ENCODE measurements at places on chromosomes 12 and 14.
A peak's percentile ranks its signal among the peaks of the same experiment; 100 is the strongest.

DNA sequence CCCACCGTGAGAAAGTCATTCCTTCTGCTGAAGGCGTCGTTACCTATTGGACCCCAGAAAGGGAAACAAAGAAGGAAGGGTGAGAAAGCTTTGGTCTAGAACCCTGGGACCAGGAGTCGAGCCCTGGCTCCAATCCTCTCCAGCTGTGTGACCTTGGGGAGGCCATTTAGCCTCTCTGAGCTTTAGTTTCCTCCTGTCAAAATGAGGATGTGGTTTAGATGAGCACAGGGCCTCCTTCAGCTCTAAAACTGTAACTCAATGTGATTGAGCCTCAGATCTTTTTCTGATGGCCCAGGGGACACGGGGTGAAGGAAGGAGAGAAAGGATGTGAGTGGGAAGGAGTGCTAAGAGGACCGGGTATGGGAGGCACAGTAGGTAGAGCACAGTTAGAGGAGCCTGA lies 7.7 kb downstream of the JDP2 start:
- no peak for DNase-seq

- no peak for DNase-seq
Measured at GRCh38 chr12:109014984-109015765, 5.7 kb downstream of the SVOP start.

DNA sequence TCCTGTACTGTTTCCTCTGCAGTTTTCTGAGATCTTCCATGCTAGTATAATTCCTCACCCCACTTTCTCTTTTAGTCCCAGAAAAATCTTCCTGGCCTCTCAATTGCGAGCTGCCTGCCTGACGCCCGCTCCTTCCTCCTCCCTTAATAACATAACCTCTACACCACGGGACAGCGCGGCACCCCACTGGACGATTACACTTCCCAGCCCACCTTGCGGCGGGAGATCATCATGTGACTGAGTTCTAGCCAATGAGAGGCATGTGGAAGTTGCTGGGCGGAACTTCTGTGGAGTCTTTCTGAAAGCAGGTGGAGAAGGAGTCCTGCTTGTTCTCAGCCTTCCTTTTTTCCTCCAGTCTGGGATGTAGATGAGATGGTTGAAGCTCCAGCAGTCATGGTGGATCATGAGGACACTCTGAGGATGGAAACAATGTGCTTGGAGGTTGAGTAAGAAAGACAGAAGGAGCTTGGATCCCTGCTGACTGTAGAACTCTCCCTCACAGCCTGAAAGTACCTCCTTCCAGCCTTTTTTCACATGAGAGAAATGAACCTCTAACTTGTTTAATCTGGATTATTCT lies 133.6 kb upstream of the VRK1 start:
- DNase-seq, result no peak

DNA sequence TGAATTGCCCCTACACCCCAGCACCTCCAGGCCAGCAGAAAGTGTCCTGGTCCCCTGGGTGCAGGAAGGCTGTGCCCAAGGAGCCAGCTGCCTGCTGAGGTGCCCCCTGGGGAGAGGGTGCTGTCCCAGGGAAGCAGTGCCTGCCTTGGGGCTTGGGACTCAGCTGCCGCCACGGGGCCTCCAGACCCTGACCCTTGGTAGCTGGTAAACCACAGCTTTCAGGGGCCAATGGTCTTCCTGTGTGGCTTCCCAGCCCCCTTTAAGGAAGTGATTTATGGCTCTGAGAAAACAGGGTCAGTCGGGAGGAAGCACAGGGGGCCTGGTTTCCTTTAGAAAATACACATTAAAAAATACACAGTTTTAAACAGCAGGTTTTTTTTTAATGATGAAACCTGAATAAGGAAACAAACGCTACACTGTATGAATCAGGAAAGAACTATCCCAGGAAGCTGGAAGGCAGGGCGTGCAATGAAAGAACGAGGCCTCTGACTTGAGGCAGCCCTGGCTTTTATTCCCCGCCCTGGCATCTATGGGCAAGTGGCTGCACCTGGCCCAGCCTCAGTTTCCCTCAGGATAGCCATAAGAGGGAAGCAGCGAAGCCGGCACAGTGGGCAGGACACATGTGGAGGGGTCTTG lies 40.6 kb upstream of the EML1 start:
- DNase-seq, result peak; percentile 81

- DNase-seq, result no peak
Measured at GRCh38 chr14:96752125-96752524, 45.1 kb upstream of the VRK1 start.

GRCh38 chr14:35343702-35344101 lies 51.5 kb downstream of the PSMA6 start:
- DNase-seq, result no peak

DNA sequence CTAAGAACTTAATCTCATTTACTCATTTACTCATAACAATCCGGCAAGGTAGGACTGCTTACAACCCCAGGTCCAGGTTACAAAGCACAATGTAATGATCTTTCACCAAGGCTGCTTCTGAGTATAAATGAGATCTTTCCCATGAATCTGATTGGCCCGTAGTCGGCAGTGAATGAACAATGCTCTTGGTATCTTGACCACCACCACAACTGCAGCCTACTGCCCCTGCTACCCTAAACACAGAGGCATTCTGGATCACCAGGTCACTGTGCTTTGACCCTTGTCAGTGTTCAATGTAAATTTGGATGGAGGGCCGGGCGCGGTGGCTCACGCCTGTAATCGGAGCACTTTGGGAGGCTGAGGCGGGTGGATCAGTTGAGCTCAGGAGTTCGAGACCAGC lies 15.9 kb downstream of the FAM181A start:
- no peak for DNase-seq
